ENCODE measurements at places on chromosomes 5 and 9.

- DNase-seq, result no peak
Observed at GRCh38 chr5:17087035-17087434, 130.4 kb upstream of the BASP1 start.

DNA sequence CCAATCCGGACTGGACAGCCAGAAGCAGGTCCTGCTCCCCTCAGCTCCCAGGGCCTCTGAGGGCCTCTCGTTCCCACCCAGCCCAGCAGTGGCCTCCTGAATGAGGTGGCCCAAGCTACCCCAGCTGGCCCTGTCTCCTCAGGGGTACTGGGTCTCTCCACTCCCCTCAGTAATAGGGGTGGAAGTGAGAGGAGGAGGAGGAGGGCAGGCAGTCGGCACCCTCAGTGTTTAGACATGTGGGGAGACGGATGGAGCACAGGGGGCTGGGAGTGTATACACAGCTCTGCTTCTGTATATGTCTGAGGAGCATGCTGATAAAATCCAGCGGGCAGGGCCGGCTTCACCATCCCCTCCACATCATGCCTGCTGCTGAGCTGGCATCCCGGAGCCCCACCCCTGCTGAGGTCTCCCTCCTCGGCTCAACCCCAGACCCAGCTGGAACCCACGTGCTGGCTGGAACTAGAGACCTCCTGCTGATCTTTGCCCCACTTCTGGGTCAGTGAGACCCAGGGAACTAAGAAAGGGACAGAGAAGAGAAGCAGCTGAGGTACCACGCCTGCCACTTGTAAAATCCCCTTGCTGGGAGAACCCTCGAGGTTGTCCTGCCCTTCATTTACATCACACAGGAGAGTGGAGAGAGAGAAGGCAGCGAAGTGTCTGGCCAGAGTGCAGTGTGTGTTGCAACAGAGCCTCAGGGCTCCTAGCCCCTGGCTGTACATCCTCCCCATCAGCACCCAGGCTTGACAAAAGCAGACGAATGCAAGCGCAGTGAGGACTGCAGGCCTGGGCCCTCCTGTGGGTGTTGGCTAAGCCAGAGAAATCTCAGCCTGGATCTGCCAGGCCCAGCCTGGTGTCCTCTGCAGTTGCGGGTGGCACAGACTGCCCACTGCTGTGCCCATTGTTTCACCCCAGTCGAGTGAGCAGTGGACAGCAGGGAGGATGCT, 77.5 kb downstream of the PSD2 start:
- no peak for DNase-seq

- DNase-seq, result no peak
Observed at GRCh38 chr5:15787681-15788080, 287.7 kb downstream of the FBXL7 start.

DNA sequence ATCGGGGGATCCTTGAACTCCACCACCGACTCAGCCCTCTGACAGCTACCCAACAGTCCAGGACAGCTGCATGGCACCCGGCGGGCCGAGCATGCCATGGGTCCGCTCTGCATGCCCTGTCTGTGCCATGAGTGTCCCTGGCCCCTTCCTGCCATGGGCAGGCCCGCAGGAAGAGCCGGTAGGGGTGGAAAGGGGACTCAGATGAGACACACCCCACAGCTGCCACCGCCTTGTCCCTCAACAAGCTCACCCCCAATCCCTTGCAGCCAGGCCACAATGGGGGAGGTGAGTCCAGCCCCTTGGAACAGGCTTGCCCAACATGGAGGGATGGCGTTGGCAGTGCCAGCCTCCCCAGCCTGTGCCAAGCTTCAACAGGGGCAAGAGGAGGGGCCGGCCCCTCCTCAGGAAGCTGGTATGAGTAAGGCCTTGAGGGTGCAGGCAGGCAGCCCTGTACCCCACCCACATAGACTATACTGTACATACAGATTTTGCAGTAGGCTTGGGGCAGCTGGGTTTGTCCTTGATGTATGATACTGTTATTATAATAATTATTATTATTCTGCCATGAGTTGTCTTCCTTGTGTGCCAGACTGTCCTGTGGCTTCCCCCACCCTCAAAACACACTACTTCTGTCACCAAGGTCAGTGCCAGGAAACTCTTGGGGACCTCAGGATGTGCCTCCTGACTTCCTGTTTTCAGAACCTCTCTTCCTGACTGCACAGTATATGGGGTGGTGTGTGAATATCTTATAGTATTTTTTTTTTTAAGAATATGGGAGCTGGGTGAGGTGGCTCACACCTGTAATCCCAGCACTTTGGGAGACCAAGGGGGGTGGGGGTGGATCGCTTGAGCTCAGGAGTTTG, 12.0 kb upstream of the SLC34A1 start:
- DNase-seq, result no peak

DNA sequence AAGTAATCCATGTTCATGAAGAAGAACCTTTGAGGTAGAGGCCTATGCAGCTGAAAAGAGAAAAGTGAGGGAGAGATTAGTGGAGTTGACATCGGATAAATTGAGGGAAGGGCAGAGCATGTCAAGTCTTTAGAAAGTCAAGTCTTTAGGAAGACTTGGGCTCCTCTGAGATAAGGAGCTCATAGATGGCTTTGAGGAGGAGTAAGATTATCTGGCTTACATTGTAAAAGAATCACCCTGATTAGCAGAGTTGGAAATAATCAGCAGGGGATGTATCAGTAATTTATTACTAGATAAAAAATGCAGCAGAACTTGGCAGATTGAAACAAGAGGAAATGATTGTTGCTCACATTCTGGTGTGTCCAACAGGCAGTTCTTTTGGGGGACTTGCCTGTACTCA, 727.2 kb upstream of the WWC1 start:
- no peak for DNase-seq
